BJ (cell line): ENCODE measurements at places on chromosomes 5 and 9.

DNA sequence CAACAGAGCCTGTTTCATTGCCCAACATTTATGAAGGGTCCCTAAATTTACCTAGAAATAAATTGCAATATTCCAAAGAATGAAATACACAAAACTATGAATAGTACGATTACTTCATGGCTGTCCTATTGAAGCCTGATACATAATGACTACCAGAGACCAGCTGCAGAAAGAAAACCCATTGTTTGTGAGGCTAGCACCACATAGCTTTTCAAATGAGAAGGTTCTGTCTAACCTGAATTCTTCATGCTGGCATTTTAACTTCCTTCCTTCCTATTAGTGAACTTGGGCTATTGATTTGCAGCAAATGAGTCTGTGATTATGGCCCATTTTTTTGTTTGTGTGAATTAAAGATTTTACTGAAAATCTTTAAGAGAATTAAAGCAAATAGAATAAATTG lies 47.3 kb downstream of the MEGF10 start:
- DNase-seq = no peak

- DNase-seq = no peak
Observed at GRCh38 chr9:105194234-105194633, 50.2 kb upstream of the SLC44A1 start.

DNA sequence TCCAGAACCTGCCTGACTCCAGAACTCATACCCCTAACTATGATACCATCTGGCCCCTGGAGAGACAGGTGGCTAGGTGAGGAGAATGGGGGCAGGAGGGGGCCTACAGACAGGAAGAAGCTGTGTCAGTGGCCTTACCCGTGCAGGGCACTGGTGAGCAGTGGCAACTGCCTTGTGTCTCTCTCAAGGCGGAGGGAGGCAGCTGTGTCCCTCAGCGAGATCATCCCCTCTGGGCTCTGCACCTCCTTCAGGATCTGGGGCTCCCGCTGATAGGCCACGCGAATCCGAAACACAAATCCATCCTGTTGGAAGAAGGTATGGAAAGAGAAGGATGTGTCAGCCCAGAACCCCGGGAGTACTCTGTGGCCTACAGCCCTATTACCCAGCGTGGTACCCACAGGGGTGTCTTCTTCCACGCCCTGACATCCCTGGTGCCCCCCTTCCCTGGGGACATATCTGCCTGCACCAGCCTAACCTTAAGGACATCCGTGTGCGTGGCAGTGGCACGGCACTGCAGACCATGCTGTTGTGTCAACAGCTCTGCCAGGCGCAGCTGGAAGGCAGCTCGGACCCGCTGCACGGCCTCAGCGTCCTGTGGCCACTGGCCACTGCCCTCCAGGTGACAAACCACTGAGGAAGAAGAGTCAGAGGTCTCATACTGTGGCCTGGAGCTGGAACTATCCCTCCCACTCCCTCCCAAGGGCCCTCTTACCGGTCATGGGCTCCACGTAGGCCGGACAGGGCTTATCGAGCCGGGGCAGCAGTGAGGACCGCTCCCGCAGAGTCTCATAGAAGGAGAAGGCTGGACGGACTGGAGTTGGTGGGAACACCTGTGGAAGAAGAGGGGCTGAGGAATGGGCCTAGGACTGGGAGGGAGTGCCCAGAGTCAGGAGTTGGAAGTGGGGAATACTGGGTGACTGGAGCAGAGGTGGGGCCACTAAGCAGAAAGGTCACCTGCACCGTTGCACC lies 7.8 kb downstream of the NOL6 start:
- DNase-seq = no peak

DNA sequence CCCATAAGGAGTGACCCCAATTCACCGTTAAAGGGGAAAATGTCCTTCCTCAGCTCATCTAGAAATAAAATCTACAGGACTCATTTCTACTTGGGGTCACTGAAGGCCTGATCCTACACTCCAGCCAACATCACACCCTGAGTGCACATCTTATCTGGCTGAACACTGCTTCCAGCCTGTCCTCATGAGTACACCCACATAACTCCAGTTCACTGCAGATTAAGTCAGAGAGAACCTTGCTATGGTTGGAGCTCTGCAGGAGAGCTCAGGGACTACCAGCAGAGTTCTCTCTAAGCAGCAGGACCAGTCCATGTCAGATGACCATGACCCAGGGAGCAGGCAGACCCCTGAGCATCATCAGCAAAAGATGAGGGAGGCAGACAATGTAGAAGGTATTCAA lies 126.9 kb upstream of the MAP3K1 start:
- no peak for DNase-seq

DNA sequence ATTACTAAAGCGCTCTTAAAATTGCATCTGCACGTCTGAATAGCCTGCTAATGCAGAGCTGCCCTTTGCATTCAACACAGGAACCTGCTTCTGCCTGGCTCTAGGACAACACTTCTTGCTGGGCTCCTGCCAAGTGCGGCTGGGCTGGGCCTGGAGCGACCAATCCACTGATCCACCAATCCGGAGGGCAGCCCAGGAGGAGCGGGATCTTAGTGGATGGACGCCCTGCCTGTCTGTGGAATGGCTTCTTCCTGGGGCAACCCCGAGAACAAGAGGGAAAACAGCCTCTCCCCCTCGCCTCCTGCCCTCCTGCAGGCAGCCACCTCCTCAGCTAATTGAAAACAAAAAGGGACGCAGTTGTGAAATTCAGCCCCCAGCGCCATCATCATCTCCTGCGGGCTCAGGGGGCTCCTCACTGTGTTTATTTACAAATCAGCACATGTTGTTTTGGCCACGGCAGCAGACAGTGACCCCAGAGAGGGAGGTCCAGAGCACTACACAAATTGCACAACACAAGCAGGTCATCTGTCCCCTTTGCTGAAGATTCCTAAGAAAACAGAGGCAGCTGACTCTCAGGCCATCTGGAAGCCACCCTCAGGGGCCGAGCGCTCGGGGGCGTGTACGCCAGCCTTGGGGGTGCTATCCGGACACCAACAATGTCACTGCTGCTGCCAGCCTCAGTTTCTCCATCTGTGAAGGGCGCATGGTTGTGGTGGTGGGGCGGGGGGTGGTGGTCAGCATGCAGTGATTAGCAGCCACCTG lies 57.3 kb downstream of the GADD45G start:
- peak; percentile 76 for DNase-seq

- DNase-seq = no peak
Observed at GRCh38 chr5:60514152-60514551, 185.8 kb downstream of the DEPDC1B start.

- DNase-seq = peak; percentile 75
Observed at GRCh38 chr9:126406075-126406667, 79.5 kb downstream of the MVB12B start.

DNA sequence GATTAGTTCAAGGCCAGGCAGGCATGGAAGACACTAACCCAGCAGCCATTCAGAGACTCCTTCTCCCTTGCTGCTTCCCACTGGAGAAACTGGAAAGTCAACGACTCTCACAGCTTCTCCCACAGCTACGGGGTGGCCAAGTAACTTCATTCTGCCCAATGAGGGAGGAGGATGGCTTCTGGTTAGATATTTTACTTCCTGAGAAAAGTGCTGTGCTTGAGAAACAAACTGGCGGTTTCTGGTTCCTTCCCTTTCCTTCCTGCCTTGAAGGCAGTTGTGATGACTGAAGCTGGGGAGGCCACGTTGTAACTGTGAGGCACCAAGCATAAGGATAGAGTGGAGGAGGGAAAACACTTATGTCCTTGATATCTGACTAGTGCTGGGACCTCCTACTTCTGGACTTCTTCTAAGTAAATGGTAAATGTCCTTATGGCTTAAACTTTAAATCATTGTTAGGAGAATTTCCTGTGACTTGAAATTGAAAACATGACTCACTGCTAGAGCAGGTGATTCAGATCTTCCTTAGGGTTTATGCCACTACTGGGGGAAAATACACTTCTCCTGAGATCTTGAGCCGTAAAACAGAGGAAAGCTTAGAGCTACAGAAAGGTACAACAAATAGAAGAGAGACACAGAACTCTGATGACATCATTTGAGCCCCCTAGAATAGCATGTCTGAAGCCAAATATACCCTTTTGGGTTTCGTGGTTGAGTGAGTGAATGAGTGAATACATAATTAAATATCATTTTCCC lies 3.1 kb upstream of the GNPDA1 start:
- no peak for DNase-seq

DNA sequence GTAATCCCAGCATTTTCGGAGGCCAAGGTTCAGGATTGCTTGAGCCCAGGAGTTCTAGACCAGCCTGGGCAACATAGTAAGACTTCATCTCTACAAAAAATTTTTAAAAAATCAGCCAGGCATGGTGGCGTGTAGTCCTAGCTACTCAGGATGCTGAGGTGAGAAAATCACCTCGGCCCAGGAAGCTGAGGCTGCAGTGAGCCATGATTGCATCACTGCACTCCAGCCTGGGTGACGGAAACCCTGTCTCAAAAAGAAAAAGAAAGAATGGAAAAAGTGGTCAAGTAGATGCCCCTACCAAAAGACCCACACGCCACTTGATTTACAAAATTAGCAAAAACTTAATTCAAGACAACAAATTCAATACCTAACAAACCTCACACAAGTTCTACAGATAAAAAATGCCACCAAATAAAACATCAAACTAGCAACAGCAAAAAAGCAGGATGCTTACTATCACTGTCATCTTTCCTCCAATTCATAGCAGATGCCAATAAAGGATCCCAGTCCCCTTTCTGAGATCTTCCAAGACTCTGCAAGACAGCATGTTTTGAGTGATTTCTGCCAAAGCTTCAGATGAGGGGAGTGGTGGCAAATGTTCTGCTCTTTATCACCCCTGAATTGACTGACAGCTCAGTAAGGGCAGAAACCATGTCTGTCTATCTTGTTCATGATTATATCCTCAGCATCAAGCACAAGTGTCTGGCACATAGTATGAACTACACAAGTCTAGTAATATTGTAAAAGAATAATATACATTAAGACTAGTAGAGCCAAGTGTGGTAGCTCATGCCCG lies 34.2 kb upstream of the TESK1 start:
- DNase-seq = no peak

DNA sequence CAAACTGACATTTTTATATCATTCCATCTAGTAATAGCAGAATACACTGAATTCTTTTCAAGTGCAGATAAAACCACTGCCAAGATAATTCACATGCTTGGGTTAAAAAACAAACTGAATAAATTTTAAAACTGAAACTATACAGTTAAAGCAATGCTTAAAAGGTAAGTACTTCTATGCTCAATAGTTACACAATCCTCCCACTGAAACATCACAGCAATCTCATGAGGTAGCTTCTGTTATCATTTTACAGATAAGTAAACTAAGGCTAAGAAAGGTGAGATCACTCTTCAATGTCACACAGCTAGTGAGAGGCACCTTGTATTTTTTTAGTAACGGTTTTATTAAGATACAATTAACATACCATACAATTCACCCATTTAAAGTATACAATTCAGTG lies 13.4 kb upstream of the GOLGA1 start:
- no peak for DNase-seq

- DNase-seq = peak; percentile 36
Observed at GRCh38 chr9:90343991-90344390, 298.6 kb downstream of the DIRAS2 start.

GRCh38 chr5:140869555-140869886 lies 764 bp downstream of the PCDHA11 start:
- DNase-seq = no peak

- DNase-seq = no peak
Observed at GRCh38 chr9:131798246-131798645, 58.4 kb upstream of the RAPGEF1 start.

DNA sequence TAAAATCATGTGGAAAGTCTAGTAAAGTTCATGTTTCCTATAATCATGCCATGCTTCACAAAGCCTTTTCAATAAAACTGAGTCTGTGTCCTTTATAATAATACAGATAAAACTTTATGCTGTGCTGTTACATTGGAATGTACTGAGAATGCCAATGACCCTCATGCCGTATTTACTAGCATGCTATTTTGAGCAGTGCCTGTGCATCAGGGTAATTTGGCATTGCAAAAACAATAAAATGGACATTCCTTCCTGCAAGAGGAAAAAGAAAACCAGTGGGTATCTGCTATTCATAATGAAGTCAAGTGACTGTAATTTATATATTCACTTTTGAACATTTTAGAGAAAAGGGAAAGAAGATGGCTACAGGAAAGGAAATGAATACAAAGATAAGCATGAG lies 159.0 kb downstream of the PBX3 start:
- peak; percentile 44 for DNase-seq

DNA sequence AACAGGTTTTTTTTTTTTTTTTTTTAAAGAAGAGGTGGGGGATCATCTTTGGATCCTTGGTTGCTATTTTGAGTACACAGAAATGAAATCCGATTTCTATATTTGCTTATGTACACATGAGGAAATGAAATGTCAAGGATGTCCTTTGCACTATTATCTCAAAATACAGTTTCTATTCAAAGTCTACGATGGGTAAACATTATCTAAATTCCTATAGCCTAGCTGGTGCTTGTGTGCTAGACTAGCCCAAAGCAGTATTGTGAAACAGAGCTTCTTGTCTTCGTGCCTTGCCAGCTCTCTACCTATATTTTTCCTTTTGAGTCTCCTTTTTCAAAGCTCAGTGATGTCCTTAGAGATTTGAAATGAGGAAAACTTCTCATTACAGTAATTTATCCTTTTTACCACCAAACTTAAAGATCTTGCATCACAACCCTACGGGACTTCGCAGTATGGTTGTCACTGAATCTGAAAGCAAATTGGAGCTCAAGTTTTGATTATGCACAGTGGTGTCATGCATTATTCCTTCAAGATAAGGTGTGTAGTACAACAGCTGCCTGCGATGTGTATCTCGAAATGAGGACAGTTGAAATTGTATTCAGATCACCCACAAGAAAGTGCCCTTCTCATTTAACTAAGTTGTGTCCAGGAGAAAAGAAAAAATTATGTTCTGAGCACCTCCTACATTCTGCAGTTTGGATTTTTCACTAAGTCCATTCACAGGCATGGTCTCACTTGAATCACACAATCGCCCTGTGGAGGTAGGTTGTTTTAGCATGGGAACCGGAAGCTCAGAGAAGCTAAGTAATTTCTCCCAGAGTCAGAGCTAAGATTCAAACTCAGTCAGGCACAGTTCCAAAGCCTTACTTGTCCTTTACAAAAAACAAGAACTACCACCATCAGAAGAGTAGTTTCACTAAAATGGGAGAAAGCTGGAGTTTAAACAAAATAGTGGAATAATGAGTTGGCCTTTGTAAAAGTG lies 379.0 kb downstream of the GLIS3 start:
- DNase-seq = no peak

- DNase-seq = no peak
Observed at GRCh38 chr5:151581347-151581746, 9.8 kb downstream of the FAT2 start.

- no peak for DNase-seq
Observed at GRCh38 chr9:28651050-28651722, 1077.9 kb upstream of the C9orf72 start.

- no peak for DNase-seq
Observed at GRCh38 chr9:113876993-113877368, 872 bp downstream of the ZNF618 start.

DNA sequence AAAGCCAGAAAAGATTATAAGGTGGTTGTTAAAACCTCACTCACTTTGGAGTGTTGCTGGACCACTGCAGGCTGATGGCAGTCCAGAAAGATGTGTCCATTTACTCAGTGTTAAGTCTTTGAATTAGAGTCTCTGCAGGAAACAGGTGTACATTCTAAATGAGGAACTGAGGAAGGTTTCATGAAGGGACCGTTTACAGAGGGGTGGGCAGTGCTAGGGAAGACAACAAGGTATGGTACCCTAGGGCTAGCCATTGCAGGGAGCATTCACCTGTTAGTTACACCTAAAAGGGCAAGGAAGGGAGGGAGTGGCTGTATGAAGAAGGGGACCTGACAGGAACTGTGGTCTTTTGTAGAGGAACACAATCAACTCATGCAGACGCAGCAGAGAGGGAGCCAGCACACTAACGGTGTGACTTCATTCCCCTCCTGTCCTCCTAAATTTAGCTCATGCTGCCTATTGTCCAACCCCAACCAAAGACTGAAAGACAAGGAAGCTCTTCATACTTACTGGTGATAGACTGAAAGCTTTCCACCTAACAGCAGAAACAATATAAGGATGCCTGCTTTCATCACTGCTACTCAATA lies 32.2 kb upstream of the PAX5 start:
- no peak for DNase-seq
